ENCODE measurements at places on chromosomes 1 and 21. TPM values are rescaled to one million over a fixed set of nuclear protein-coding genes. Genes with fewer than 3 reads are reported as not detected.

The NR0B2 gene
- not detected for total RNA-seq

The OR2T35 gene
- not detected for total RNA-seq

The SLC26A9 gene
- total RNA-seq: not detected

The ZBTB8B gene
- not detected for total RNA-seq

The MRPL55 gene
- total RNA-seq: 69.7 TPM

The SLC1A7 gene
- not detected for total RNA-seq

The ASCL5 gene
- not detected for total RNA-seq

The NBPF1 gene
- total RNA-seq: 6.0 TPM

The KIF2C gene
- 49.1 TPM for total RNA-seq

The ANKRD65 gene
- total RNA-seq: not detected

The SDHB gene
- total RNA-seq: 155 TPM

The UBASH3A gene
- 27.4 TPM for total RNA-seq

The PLXNA2 gene
- total RNA-seq: 0.34 TPM

The CHRM3 gene
- total RNA-seq: not detected

The CYP4X1 gene
- not detected for total RNA-seq

The ETV3L gene
- total RNA-seq: not detected

The FAM72A gene
- 23.0 TPM for total RNA-seq

The LCE1F gene
- total RNA-seq: not detected

The C1orf210 gene
- total RNA-seq: not detected

The TFF2 gene
- total RNA-seq: not detected

The MMP23B gene
- 2.7 TPM for total RNA-seq

The RPTN gene
- total RNA-seq: not detected

The VCAM1 gene
- total RNA-seq: 1.9 TPM

The CDC20 gene
- 141 TPM for total RNA-seq

The PTCH2 gene
- total RNA-seq: 0.46 TPM

The SYCP1 gene
- total RNA-seq: not detected

The TGFB2 gene
- not detected for total RNA-seq

The CD1C gene
- 1.3 TPM for total RNA-seq

The IL19 gene
- total RNA-seq: not detected

The FCRL6 gene
- 0.40 TPM for total RNA-seq

The AMY1B gene
- total RNA-seq: not detected

The PMF1 gene
- total RNA-seq: 79.7 TPM

The CDC42BPA gene
- 0.84 TPM for total RNA-seq

The ZNF683 gene
- total RNA-seq: 0.94 TPM

The NBPF6 gene
- not detected for total RNA-seq

The UQCRHL gene
- total RNA-seq: 2.0 TPM

The UTS2 gene
- not detected for total RNA-seq

The VTCN1 gene
- not detected for total RNA-seq

The S100A14 gene
- total RNA-seq: not detected

The PALMD gene
- not detected for total RNA-seq

The LCE1C gene
- not detected for total RNA-seq

The NMNAT2 gene
- total RNA-seq: not detected

The SKI gene
- 30.2 TPM for total RNA-seq

The SUSD4 gene
- not detected for total RNA-seq

The PLEKHN1 gene
- total RNA-seq: 3.1 TPM

Data from activated CD8-positive, alpha-beta memory T cell treated with anti-CD3 and anti-CD28 coated beads for 36 hours (primary cell).